Upper lobe of right lung (tissue), 1 donor: ENCODE measurements at places on chromosomes 1 and 21.

DNA sequence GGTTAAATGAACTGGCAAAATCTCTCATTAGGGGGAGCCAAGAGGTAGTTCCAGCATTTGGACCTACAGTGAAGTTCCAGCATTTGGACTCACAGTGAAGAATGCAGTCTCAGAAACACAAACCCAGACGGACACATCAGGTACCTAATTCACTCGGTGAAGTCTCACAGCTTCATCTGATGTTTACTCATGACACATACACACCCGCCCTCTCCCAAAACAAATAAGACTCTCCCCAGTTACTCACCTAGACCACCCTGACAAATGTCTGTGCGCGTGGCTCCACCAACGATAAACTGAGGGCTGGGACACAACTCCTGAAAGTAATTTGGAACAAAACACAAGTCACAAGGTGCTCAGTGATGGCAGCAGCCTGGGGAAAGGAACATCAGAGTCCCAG lies 11.4 kb downstream of the CAPN8 start:
- DNase-seq = no peak

GRCh38 chr1:191261111-191261510 lies 783.4 kb upstream of the BRINP3 start:
- DNase-seq = no peak

DNA sequence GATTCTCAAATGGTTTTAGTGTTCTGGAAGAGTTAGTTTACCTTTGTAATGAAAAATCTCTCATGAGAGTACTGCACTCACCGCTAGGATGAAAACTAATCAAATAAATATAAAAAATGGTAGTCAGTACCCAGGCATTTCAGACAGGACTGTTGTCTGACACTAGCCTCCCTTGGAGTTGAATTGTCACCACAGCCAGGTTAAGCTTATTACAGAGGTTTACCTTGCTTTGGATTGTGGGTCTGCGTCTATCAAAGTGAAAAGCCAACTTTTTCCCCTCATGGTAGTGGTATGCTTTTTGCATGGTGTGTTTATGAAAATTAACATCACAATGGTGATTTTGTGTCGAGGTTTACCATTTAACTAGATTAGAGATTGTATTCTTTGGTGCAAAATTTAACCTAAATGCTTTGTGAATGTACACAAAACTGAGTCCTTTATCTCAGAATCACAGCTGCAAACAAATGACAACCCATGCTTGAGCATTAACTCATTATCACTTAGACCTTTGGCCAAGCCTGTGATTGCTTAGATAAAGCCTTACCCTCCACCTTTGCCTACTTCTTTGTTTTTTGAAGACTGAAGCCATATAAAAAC lies 20.1 kb downstream of the RAP1A start:
- no peak for DNase-seq

GRCh38 chr1:38291906-38292521 lies 245.4 kb upstream of the POU3F1 start:
- DNase-seq = no peak

DNA sequence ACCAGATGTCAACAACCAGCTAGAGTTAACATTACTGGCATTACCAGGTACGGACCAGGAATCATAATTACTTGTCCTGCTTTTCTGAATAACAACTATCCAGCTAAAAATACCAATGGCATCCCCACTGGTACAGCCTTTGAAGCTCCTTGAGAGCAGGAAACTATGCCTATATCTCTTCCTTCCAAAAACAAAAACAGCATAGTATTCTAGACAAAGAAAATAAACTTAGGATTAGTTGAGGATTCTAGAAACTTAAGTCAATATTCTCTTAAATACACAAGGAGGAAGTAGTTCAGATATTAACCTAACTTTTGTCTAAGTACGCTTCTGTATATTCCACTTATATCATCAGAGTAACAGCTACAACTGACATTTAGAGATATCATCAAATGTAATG lies 3.0 kb downstream of the FUBP1 start:
- no peak for DNase-seq

- DNase-seq = no peak
These were observed 5.6 kb upstream of the YRDC start for GRCh38 chr1:37813529-37814145.

DNA sequence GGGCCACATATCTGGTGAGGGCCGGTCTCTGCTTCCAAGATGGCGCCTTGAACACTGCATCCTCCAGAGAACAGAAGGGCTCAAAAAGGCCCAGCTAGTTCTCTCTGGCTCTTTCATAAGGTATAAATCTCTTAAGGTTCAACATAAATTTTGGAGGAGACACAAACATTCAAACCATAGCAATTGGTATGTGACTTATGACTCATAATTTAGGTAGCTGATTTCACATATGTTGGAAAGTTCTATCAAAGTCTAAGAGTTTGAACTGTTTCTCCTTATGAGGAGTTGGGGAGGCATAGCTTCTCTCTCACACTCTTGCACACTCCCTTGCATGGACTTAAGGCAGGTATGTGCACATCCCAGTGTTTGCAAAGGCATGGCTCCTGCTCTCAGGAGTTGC lies 5.1 kb upstream of the FYB2 start:
- no peak for DNase-seq

GRCh38 chr1:23263380-23263887 lies 46.1 kb upstream of the HTR1D start:
- DNase-seq = no peak

- DNase-seq = no peak
These were observed 21.5 kb upstream of the SMYD2 start for GRCh38 chr1:214259353-214259977.

DNA sequence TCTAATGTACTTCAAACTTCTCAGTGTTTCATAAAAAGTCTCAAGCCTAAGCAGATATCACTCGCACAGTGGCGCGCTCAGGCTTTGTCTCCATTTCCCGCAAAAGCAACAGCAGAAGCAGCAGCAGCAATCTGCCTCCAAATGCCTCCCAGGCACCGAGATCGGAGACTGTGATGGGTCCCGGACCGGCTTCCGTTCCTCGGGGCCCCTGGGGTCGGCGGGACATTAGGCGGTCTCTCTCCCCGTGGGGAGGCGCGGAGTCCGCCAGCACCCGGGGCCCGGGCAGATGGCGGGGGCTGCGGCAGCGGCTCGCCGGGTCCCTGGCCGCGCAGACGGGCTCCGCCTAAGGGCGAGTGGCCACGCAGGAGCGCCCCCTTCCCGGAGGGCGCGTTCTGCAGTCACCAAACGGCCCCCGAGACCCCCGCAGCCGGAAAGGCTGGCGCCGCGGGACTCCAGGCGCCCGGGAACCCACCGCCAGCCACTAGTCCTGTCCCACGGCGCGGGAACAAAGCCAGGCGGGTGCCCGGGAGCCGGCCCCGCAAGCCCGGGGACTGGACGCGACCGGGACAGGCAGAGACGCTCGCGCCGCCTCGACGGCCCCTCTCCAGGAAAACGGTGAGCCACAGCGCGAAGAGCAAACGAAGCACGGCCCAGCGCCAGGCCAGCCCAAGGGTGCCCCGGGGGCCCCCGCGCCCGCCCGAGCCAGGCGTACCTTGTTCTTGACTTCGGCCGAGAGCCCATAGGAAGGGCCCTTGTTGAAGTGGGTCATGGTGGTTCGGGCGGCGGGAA lies 590 bp downstream of the CNN3 start:
- peak; percentile 82 for DNase-seq

DNA sequence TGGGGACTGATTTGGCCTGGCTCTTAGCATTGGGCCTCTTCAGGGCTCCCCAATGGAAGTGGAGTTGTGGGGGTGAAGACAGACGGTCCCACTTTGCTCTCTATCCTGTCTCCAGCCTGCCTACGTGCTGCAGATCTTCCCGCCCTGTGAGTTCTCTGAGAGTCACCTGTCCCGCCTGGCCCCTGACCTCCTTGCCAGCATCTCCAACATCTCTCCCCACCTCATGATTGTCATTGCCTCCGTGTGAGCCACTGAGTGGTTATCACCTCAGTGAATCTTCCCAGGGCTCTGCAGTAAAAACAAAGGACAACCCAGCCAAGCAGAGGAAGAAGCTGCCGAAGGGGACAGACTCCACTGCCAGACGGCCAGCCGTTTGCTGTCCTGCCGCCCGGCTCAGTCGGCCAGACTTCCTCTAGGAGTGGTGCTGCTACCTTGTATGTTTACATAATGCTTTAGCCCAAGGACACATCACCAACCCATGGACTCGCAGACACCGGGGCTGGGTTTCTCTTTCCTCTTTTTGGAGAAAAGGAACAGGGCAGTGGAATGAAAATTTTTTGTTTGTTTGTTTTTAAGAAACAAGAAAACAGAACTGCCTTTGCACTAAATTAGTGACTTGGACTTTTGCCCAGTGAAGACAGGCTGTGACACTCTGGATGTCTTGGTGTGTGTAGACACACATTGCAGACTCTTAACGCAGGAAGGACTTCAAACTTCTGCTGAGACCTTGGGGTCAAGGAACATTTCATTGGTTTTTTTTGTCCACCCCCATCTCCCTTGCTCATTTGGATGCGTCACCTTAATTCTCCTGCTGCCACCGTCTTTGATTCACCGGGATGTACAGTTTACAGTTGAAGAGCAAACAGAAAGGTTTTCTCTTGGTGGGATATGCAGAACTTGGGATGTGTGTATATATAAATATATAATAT lies 36.5 kb downstream of the ZBTB17 start:
- no peak for DNase-seq

DNA sequence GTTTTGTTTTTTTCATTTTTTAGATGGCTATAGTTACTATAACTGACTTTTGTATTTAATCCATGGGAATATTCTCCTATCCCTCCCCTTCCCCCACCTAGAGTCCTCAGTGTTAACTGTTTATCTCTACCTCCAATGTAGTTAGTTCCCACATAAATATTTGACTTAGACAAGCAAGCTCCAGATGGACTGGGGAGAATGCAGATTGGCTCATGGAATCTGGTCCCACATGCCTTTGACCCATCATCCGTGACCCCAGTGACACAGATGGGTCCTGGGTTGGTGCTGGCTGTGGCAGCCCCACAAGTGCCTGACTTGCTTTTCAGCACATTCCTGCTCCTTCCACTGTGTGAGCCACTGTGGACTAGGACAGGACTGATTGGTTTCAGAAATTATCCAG lies 41.8 kb downstream of the ATP2B4 start:
- DNase-seq = no peak

GRCh38 chr1:152148051-152148450 lies 11.0 kb downstream of the RPTN start:
- no peak for DNase-seq

GRCh38 chr1:158185770-158186169 lies 5.1 kb downstream of the CD1D start:
- no peak for DNase-seq

GRCh38 chr1:32180186-32181060 lies 948 bp downstream of the TXLNA start:
- peak; percentile 84 for DNase-seq

DNA sequence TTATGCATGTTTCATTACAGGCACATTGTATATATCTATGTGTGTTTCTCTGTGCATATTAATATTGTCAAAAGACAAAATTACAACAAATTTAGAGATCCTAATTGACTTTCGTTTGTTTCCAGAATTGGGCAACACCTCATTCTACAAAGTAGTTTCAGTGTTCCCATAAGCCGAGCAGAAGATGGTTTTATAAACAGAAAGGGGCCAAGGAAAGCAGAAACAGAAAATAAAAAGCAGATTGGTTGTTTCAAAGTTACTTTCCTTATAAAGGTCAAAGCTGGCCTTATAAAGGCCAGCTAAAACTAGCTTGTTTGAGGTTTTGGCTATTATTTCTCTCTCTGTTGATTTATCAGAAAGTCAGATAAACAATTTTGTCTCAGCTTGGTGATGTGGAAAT lies 116.2 kb upstream of the FGGY start:
- no peak for DNase-seq

GRCh38 chr1:36151845-36152203 lies 2.5 kb upstream of the TRAPPC3 start:
- DNase-seq = no peak

DNA sequence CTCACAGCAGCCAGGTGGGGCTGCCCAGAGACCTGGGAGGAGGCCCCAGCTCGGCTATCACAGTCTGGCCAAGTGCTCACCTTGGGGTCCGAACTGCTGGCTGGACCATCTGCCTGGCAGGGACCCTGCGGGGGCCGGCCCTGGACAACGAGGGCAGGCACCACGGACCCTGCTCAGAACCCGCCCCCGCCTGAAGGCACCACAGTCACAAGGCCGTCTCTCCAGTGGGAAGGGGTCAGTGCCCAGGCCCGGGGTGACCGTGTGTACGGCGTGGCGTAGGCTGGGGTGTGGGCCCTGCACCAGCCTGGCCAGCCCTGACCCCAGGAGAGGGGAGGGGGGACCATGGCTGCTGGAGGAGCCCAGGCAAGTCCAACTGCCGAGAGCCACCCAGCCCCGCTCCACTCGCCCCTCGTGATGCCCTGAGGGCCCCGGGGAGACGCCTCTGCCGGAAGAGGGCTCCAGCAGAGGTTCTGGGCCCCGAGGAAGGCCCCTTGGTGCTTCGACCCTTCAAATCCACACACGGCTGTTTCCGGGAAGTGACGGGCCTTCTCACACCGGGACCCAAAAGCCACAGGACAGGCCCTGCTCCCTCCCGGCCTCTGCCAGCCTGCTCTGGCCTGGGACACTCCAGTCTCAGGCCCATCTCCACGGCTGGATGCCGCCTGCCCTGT lies 11.2 kb upstream of the RNF223 start:
- peak; percentile 63 for DNase-seq

- no peak for DNase-seq
These were observed 258.6 kb upstream of the TMEM51 start for GRCh38 chr1:14894811-14895560.

DNA sequence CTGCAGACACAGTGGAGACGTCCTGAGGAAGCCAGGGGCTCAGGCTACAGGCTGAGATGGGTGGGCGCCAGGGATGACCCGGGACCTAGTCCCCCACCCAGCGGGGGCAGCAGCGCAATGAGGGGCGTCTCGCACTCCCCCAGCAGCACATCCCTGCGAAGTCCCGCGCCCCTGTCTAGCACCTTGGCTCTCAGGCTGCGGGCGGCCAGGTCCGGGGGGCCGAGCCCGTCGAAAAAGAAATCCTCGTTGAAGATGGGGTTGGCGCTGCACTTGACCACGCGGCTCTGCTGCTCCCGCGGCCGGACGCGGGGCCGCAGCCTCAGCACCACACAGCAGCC lies 1.8 kb downstream of the C2CD4D start:
- peak; percentile 65 for DNase-seq

DNA sequence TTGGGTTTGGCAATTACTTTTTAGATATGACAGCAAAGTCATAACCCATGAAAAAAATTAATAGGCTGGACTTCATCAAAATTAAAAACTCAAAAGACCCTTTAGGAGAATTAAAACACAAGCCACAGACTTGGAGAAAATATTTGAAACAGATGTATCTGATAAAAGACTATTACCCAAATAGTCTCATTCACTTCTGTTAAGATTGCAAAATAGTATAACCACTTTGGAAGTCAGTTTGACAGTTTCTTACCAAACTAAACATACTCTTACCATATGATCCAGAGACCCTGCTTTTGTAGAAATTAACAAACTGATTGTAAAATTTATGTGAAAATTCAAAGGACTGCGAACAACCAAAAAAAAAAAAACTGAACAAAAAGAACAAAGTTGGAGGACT lies 32.5 kb upstream of the SLC44A3 start:
- DNase-seq = no peak

GRCh38 chr1:17674726-17675500 lies 80.2 kb upstream of the ACTL8 start:
- no peak for DNase-seq

- no peak for DNase-seq
These were observed 817.9 kb upstream of the ADGRL2 start for GRCh38 chr1:80982831-80983230.

- no peak for DNase-seq
These were observed 614.0 kb upstream of the CHRM3 start for GRCh38 chr1:238772322-238772721.

GRCh38 chr1:43129426-43129825 lies 42.7 kb downstream of the EBNA1BP2 start:
- DNase-seq = no peak
